Type B pancreatic cell (in vitro differentiated cells): ENCODE measurements at places on chromosomes 5 and 9. TPM values are rescaled to one million over a fixed set of nuclear protein-coding genes. Genes with fewer than 3 reads are reported as not detected.

DNA sequence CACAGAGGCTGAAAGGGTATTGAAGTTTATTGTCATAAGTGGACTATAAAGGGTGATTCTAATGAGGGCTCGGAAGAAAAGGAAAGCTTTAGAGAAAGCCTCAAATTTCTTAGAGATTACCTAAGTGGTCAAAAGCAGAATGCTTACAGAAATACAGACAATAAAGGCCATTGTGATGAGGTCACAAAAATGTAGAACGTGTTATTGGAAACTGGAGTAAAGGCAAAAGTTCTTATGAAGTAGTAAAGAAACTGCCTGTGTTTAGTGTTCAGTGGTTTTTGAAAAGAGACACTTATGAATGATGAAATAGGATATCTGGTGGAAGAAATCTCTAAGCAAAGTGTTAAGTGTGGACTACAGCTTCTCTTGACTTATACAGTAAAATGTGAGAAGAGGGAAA lies 726.9 kb downstream of the DNAH5 start:
- no peak overlapping the region for H3K27ac ChIP-seq
- DNase-seq, result no peak
- no peaks in the 10 kb centered on the region for H3K36me3 ChIP-seq

DNA sequence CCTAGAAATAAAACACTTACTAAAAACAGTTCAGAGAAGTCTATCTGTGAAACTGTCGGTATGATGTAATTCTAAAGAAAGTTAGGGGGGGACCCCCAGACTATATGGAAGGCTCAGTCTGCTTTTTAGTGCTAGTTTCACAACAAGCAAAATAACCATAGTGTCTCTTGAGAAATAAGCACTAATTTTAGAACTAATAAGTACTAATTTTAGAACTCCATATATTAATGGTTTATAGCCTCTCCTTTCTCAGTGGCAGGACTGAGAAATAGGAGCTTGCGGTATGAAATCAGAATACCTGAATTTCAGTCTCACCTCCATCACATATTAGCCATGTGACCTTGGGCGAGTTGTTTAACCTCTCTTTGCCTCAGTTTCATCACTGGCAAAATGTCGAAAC lies 1.4 kb upstream of the PHF24 start:
- H3K4me1 ChIP-seq, result no peaks in the 10 kb centered on the region
- H3K27ac ChIP-seq, result no peak overlapping the region
- peaks cover 91% of the 10 kb centered on the region for H3K27me3 ChIP-seq
- H3K4me3 ChIP-seq, result peak overlapping the region; percentile 82
- no peak for DNase-seq

- peaks cover 4% of the 10 kb centered on the region for H3K4me1 ChIP-seq
- no peaks in the 10 kb centered on the region for H3K27me3 ChIP-seq
- DNase-seq, result no peak
- H3K36me3 ChIP-seq, result no peaks in the 10 kb centered on the region
- peak overlapping the region; percentile 96 for H3K27ac ChIP-seq
- H3K4me3 ChIP-seq, result peak overlapping the region; percentile 34
These were observed 20.2 kb upstream of the MTAP start for GRCh38 chr9:21782205-21782604.

Gene MARCHF3
- 4.9 and 5.9 TPM in 2 replicates for total RNA-seq

Gene SPATA31A7
- total RNA-seq, result not detected in 2 replicates

Gene PLAC8L1
- total RNA-seq, result 0.95 and 2.4 TPM in 2 replicates

Gene CORO2A
- 9.9 and 28.5 TPM in 2 replicates for total RNA-seq
